ENCODE measurements at places on chromosomes 7 and 10.
A peak's percentile ranks its signal among the peaks of the same experiment; 100 is the strongest.

DNA sequence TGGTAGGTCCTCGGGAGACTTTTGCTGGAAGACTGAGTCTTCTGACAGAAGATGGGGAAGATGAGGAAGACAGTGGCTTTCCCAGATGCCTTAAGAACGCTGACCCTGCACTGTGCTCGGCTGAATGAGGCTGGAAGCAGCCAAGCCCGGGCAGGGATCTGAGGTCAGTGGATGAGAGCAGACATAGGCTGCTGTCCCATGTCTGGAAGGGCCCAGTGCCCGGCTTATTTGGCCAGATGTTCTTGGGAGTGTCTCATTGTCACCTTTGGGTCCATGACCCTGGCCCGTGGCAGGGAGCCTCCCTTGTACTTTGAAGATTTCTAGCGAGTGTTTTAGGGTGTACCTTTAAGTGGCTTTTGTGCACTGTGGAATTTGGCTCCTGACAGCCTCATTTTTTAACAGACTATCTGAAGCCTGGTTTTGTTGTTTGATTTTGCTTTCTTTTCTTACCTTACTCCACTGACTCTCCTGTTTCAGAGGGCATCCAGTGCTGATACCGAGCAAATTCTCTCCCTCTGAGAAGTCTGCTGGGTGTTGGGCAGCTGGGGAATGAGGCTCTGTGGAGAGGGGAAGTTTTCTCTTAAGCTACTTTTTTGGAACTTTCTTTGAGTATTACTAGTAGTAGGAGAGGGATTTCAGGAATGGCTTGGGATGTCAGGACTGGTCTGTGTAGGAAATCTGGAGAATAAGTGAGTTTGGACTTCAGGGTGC lies 61.4 kb downstream of the CREB5 start:
- peak; percentile 35 for DNase-seq

DNA sequence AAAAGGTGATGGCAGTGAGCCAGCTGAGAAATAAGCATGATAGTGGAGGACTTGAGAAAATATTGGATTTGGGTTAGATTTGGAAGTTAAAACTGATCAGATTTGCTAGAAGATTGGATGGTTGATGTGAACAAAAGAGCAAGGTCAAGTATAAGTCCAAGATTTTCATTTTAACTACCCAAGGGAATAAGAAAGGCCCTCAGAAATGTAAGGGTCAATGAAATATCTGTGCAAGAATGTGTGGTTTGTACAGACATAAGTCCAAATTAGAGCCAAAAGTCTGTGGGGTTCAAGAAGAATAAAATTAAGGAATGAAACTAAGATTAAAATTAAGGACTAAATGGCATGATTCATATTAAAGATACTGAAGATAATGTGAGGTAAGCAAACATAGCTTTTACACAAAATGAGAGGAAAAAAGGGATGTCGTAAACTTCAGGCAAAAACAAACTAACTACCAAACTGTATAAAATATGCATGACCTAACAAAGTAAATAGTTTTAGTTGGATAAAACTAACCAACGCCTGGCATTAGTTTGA lies 78.4 kb upstream of the CACNA2D1 start:
- DNase-seq = no peak

DNA sequence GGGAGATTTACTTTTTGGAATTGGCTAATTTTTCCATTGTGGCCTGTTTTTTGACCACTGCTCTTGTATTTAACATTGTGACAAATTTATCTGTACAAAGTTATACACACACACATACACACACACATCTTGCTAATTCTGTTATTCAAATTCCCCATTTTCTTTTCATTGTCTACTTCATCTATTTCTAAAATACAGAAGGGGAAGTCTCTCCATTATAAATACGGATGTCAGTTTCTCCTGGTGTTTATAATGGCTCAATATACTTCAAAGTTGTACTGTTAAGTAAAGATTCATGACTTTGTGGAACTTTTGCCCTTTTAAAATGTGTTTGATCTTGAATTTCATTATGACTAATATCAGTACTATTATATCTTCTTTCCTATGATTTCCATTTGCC lies 81.0 kb downstream of the CNOT4 start:
- DNase-seq = peak; percentile 9

GRCh38 chr7:151869968-151870918 lies 6.7 kb downstream of the PRKAG2 start:
- no peak for DNase-seq

GRCh38 chr10:76984559-76985443 lies 652.8 kb downstream of the KCNMA1 start:
- DNase-seq = peak; percentile 72

- DNase-seq = no peak
Observed at GRCh38 chr7:131124867-131125266, 202.8 kb upstream of the MKLN1 start.

GRCh38 chr7:938546-939185 lies 15.8 kb downstream of the ADAP1 start:
- no peak for DNase-seq

- no peak for DNase-seq
Observed at GRCh38 chr7:120320218-120320961, 47.4 kb downstream of the KCND2 start.

- DNase-seq = no peak
Observed at GRCh38 chr7:148854983-148855382, 29.1 kb downstream of the EZH2 start.
